ENCODE measurements at places on chromosomes 1 and 21.

GRCh38 chr1:116389686-116390085, 16.6 kb downstream of the ATP1A1 start:
- no peak for DNase-seq

DNA sequence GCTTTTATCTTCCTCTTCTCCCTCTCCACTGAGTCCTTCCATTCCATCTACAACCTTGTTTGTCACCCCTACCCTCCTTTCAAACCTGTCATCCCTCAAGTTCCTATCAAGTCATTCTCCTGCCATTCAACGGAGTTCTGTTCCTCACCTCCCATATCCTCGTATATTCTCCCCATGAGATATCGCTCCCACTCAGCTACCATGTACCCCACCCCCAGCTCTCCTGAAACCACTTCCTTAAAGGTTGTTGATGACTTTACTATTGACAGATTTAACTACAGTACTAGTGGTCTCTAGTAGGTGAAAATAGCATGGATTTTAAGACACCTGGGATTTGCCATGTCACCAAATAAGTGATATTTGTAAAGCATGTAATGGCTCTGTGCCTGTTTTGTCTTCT, 107.4 kb upstream of the BARHL2 start:
- no peak for DNase-seq

DNA sequence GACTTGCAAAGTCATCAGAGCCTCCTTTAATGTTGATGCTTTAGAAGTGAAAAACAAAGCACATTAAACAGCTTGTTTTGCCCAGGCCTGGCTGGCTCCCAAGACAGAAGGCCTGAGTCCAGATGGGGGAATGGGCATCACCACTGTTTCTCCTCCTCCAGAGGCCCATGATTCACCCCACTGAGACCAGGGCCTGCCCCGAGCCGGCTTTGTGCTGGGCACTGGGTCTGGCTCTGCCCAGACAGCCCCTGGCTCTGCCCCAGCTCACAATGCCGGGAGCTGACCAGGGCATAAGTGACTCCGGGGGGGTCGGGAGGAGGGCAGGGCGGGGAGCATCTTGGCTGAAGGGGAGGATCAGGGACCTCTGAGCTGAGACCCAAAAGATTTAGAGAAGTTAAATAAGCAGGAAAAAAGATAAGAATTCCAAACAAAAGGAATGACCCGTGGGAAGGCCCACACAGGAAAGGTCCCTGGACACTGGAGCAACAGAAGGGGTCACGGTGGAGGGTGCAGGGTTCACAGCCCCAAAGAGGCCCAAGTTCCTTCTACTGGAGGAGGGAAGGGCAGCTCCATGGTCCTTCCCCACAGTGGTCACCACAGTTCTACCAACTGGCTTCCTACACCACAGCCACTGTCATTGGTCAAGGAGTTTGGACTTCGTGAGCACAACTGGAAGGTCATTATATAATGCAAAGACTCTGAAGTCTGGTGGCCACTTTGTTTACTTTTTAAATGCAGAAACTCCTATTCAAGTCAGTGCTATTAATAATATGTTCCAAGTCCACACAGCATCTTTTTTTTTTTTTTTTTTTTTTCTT, 5.5 kb downstream of the C2CD2 start:
- no peak for DNase-seq

DNA sequence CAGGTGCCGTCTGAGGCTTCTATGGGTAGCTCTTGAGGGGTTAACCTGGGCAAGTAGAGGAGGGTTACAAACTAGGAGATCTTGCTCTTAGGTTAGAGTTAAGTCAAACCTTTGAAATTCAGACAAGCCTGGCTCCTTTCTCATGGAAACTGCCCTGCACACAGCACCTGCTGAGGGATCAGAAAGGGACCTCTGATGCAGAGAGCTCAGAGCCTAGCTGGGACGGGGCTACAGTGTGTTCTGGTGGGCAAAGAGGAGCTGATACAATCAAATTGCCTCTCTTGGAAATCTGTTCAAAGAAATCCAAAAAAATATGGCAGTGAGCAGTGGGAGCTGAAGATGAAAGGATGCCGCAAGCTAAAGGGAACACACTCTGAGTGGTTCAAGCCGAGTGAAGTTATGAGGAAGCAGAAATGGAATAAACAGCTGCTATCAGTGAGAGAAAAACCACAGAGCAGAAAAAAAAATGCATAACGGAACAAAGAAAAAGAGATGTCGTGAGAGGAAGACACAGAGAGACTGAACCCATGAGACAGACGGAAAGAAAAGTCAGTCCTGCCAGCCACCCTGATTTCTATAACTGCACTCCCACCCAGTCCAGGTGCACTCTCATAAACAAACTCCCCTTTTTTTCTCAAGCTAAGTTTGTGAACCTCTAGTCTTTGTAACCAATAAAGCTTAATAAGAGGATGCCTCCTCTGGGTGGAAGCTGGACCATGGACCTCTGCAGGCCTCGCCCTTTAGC, 26.6 kb downstream of the PAFAH2 start:
- DNase-seq, result no peak

DNA sequence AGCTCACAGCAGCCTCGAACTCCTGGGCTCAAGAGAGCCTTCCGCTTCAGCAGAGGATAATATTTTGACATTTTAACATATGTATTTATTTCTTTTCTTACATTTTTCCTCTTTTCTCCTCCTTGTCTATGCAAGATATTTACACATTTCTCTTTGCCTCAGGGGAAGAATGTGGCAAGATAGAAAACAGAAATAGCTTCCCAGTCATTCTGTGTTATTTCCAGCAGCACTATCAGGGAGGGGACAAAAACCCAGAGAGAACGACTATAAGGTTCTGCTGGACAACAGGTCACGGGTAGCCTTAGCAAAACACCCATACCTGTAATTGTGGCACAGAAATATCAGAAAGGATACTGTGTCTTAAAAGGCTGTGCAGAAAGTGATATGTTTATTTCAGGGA, 7.9 kb downstream of the CD1D start:
- no peak for DNase-seq

DNA sequence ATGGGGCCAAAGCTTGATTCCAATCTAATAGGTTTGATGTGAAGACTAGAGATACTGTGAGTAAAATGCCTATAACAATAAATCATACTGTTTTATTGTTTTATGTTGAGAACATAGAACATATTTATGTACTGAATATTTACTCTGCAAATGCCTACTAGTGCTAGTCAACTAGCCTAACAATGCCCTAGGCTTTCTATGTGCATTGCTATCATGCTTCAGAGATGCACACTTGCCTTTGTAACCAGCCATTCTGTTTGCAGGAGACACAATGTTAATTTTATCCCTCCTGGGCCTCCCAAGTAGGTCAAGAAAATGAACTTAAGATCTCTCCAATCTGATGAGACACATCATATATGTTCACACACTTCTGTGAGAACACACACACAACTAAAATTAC, 530.8 kb upstream of the BEND5 start:
- no peak for DNase-seq

- DNase-seq, result no peak
Measured at GRCh38 chr1:100073531-100073930, 59.2 kb downstream of the SASS6 start.

DNA sequence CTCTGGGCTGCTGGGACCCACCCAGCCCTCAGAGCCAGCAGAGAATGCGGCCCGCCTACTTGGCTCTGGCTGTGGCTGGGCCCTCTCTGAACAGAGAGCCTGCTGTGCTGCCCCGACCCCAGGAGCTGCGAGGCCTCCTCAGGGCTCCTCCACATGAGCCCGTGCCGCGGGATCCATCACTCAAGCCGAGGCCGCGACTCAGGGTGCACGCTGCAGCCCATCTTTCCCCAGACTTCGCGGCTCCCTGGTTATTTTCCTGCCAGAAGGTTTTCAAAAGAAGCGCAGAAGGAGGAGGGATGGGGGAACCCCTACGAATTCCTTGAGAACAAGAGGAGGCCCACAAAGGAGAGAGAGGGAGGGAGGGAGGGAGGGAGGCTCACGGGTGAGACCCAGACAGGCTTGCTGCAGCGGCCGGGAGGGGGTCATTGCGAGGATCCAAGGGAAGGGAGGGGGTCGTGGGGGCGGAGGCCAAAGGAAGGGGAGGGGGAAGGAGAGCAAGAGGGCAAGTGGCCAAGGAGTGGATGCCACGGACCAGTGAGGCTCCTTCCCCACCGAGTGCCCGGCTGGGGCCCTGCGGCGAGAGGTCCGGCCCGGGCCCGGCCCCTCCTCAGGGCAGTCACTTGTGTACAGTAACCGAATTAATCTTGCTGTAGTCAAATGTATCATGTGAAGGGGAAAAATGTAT, 146.8 kb downstream of the CASZ1 start:
- DNase-seq, result no peak

- DNase-seq, result no peak
Measured at GRCh38 chr1:187872550-187872949, 1043.8 kb downstream of the PLA2G4A start.

All from endothelial cell (in vitro differentiated cells).